CD8-positive, alpha-beta T cell (primary cell): ENCODE measurements at places on chromosomes 1 and 21.

GRCh38 chr1:148318123-148318903, 164.8 kb downstream of the PPIAL4G start:
- peak; percentile 61 for DNase-seq

GRCh38 chr21:45699251-45699942, 55.9 kb downstream of the PCBP3 start:
- DNase-seq, result no peak

DNA sequence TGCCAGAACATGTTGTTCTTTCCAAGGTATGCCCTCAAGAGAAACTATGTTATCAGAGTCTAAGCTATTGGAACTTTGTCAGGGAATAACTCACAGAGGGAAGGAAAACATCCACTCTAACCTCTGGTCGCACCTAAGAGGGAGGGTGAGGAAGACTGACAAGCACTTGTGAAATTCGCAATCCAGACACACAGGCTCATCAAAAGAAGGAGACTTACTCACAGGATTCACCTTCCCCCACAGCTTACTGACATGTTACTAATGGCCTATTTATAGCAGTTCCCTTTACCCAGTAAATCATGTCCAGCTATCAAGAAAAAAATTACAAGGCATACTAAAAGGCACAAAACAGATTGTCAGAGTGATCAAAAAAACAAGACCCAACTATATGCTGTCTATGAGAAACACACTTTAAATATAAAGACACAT, 36.9 kb downstream of the WDR64 start:
- DNase-seq, result no peak

- DNase-seq, result no peak
These were observed 37.4 kb downstream of the VANGL1 start for GRCh38 chr1:115679141-115679611.

GRCh38 chr1:17227358-17227915, 21.5 kb upstream of the PADI3 start:
- no peak for DNase-seq

DNA sequence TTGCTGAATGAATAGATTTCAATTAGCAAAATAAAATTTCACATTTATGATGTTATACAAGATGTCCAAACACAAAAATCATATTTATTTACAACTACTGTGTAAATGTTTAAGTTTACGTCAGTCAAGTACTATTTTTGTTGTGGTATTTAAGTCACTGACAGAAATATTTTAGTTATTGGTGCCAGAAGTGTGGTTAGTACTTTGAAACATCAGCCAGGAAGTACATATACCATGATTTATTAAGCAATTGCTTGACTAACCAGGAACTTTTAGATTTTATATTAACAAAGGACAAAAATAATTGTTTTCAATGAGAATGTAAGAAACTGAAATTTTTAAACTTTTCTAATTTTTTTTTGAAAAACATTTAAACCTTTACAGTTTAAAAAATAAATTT, 2.4 kb upstream of the FCRL4 start:
- no peak for DNase-seq

DNA sequence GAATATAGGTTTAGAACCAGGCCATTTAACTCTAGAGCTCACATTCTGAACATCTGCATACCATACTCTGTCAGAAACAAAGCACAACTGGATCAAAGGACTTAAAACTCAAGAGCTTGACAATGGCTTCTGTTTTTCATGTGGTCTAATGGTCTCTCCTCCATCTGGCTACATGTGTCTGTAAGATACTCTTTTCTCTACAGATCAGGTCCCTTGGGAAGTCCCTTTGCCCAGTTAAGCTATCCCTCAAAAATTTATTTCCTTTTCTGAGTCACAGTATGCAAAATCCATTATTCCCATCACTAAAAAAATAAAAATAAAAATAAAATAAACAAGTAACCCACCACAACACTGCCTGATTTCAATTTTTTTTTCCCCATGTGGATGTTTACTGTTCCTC, 357.0 kb upstream of the PRMT6 start:
- no peak for DNase-seq

GRCh38 chr1:207806531-207807325, 54.9 kb downstream of the CD46 start:
- DNase-seq, result no peak

DNA sequence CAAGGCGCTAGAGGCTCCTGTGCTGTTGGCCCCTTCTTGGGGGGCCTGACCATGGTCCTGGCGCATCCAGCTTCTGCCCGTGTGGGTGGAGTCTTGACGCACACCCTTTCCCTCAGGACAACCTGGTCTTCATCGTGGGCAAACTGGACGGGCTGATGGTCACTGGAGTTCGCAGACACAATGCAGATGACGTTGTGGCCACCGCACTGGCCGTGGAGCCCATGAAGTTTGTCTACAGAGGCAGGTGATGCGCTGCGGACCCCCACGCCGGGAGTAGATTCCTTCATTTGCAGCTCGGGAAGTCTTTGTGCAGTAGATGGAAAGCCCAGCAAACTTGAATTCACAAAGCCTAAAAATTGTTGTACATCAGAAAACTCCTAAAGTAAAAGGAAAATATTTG, 58.1 kb downstream of the S100B start:
- no peak for DNase-seq
